ENCODE measurements at places on chromosomes 1 and 21.
A peak's percentile ranks its signal among the peaks of the same experiment; 100 is the strongest.

GRCh38 chr1:180515857-180516388, 13.5 kb upstream of the ACBD6 start:
- peak; percentile 71 for DNase-seq

DNA sequence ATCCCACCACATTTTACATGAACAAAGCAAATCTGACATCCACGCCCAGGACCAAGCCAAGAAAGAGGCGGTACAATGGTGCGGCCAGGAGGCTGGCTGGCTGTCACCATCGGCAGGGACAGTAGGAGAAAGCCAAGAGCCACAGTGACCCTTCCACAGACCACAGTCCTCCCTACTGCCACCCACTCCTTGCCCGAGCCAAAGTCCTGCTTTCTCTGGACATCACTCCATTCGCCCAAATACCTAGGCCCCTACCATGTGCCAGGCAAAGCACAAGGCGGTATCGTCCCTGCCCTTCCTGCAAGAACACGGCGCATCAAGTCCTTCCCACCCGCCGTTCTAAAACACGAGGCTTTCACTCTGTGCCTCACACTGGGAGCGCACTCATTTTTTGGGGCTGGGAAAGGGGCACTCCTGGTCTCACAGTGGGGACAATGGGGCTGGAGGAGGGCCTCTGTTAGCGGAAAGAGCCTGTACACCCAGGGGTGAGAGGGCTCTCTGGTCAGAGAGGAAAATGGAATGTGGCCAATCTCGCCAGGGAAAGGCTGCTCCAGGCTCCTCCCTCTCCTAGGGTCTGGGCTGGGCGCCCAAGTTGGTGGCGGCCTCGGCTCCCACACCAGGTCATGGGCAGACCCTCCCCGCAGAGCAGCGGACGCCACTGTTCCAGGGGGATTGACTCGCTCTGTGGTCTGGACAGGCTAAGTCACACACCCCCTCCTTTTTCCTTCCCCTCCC, 26.5 kb downstream of the SSBP3 start:
- no peak for DNase-seq

DNA sequence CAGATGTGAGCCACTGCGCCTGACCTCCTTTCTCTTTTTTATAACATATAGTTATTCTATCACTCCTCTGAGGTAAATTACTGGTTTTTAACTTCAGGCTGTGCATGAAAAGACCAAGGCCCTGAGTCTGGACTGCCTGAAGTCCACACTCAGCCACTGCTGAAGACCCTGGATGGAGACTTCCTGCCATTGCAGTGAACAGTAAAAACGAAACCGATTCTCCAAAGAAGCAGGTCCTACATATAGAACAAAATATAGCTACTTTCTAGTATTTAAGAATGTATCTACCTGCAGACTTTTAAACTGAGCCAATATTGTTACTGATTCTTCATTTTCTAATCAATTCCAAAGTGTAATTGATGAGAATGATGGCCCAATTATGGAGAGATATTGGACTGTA, 232.8 kb downstream of the CHRM3 start:
- no peak for DNase-seq

DNA sequence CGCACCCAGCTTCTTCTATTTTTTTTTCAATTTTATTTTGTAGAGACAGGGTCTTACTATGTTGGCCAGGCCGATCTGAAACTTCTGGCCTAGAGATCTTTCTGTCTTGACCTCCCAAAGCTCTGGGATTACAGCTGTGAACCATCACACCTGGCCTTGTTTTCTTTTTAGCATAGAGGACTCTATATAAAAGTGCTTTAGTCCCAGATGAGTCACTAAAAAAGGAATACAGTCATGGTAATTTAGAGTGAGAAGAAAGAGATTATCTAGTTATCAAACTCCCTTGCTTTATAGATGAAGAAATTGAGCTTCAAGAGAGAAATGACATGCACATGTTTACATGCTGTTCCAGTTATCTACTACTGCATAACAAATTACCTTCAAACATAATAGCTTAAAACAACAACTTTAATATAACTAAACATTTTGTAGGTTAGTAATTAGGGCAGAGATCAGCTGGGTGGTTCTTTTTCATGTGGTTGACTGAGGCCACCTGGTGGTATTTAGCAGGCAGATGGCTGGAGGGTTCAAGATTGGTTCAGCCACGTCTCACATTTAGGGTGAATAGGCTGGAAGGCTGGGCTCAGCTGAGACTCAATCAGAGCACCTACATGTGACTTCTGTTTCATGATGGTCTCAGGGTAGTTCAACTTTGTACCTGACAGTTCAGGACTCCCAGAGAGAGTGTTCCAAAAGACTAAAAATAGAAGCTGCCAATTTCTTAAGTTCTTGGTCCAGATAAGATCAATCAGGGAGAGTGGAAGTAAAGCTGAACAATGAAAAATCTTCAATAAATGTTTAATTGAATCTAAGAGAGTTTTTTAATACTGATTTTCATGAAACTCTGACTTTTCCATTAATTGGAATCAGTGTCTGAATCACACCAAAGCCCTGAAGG, 16.9 kb upstream of the MTF2 start:
- peak; percentile 23 for DNase-seq

DNA sequence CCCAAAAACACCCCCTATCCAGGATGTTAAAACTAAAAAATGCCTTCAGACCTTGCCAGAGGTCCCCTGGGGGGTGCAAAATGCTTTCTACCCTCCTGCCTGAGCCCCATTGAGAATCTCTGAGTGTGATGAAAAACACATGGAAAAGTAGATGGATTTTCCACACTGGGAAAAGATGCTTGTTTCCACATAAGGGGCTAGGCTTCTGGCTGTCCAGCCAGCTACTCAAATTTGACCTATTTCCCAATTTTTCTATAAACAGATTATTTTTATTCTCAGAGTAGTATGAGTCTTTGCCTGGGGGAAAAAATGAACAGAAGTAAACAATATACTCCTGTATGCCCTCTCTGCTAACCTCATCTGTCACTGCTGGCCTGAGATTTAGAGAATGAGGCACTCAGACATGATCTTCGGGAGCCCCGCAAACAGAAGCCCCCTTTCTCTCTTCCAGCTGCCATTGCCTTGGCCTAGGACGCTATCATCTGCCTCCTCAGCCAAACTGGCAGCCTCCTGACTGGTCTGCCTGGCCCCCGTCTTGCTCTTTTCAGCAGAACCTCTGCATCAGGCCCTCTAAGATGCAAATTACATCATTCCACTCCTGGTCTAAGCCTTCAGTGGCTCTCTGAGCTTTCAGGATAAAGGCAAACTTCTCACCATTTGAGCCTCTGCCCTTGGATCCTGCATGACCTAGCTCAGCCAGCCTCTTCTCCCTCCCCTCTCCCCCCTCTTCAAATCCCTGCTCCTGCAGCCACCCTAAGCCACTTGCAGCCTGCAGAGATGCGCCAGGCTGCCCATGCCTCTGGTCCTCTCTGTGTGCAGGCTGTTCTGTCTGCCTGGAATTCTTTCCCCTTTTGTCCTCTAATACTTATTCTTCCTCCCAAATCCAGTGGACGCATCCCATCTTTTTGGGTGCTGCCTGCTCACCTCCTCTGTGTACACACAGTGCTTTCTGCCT, 39.7 kb upstream of the TMEM125 start:
- DNase-seq, result no peak

GRCh38 chr1:223033658-223034057, 109.4 kb downstream of the TLR5 start:
- DNase-seq, result no peak

DNA sequence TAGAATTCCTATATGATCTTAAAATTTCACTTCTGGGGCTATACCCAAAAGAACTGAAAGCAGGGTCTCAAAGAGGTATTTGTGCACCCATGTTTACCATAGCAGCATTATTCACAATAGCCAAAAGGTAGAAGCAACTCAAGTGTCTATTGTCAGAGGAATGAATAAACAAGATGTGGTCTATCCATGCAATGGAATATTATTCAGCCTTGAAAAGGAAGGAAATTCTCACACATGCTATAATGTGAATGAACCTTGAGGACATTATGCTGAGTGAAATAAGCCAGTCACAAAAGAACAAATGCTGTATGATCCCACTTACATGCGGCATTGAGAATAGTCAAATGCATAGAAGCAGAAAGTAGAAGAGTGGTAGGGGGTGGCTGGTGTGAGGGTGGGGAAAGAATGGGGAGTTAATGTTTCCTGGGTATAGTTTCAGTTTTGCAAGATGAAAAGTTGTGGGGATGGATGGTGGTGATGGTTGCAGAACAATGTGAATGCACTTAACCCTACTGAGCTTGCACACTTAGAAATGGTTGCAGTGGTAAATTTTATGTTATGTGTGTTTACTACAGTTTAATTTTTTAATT, 122.4 kb downstream of the TOMM20 start:
- no peak for DNase-seq

DNA sequence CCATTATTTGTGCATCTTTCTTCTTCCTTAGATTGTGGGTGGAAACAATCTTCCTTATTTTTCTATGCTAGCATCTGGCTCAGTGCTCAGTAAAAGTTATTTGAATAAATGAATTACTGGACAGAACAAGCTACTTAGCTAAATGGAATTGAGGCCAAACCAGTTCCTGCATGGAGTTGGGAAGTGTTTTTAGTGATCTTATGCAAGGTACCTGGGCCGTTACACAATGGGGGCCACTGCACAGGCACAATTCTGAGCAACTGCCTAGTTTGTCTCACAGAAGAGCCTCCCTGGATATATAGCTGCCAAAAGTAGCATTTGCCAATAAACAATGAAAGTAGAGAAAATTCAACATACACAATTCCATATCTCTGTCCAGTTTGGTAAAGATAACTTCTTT, 27.0 kb upstream of the SERBP1 start:
- DNase-seq, result no peak

- DNase-seq, result no peak
These were observed 12.2 kb downstream of the ADAMTS5 start for GRCh38 chr21:26954662-26955121.

GRCh38 chr1:182724215-182724614, 39.8 kb upstream of the RGS8 start:
- DNase-seq, result no peak

GRCh38 chr1:202645097-202645476, 65.2 kb downstream of the SYT2 start:
- no peak for DNase-seq

DNA sequence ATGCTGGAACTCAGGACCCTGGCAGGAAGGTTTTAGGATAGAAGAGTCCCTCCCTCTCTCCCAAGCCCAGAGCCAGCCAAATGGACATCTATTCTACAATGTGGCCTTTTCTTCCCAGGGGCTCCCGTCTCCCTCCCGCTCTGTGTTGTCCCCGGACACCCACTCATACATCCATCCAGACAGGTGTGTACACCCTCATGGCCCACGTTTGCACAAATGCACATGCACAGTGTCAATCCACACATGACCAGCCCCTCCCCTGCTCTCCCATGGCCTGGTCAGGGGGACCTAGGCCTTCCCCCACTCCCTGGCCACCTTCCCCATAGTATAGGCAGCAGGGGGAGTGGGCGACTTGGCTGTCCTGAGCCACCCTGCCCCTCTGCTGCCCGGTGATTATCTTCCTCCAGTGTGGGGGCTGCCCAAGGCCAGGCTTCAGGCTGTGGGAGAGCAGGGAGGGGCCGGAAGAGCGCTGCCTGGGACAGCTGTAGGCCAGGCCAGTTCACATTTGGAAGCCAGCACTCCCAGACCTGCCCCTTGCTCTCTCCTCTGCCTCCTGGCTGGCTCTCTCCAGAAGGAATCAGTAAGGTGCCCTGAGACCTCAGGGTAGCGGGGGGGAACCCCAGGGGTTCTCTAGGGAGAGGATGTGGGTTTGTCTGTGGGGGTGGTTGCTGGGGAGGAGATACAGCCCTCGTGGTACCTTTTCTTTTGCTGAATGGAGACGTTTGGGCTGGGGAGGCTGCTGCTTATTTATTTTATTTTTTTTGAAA, 4.1 kb upstream of the PTPN7 start:
- no peak for DNase-seq

DNA sequence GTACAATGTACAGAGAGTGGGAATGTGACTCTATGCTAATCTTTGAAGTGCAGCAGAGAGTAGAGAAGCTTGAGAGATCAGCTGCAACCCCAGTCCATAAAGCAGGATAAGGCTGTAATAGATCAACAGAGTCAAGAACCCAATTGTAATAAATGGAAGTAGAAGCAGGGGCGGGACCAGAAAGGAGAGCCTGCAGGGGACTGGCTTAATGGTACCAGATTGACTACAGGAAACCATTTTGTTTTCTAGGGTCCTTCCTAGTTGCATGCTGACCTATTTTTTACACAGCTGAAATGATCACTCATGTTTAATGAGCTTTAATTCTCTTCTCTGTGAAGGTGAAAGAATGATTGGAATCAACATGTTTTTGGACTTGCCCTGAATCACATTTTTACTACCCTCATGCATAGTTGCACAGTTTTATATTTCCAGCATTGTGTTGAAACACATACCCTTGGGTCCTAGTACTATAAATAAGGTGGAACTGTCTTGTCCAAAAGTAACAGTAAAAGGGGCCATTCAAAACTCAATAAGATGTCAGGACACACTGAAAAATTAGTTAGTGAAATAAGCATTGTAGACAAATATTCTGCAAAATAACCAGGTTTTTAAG, 69.8 kb downstream of the GPR88 start:
- no peak for DNase-seq

GRCh38 chr1:96361271-96361856, 360.2 kb upstream of the PTBP2 start:
- no peak for DNase-seq

- DNase-seq, result no peak
These were observed 657.9 kb downstream of the AJAP1 start for GRCh38 chr1:5312293-5312674.

GRCh38 chr1:57546549-57547330, 122.9 kb upstream of the DAB1 start:
- DNase-seq, result no peak

DNA sequence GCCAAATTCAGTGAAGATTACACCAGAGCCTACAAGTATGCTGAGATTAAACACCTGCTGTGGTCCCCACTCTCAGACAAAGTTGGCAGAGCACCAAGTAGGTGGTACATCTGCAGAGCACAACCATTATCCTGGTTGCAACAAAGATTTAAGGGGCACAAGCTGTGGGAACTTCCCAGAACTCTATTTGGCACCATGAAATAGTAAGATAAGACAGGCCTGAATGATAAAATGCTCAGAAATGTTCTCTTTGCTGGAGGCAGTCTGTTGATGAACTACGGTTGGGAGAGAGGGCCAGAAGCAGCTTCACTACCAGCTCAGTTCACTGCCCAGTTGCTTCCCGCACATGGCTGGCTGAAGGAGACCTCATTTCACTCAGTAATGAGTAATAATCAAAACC, 19.9 kb downstream of the RPL5 start:
- DNase-seq, result no peak
